ENCODE measurements at places on chromosomes 4 and X.

GRCh38 chr4:127660284-127660885 is 27.6 kb downstream of the INTU start:
- no peak for DNase-seq

GRCh38 chrX:13520351-13520750 is 49.0 kb upstream of the EGFL6 start:
- DNase-seq, result no peak

GRCh38 chr4:74364652-74365491 is at the start of gene EREG:
EREG (plus strand) TSS chr4:74365145; CDS start chr4:74365309, 164 bp downstream.
- no peak for DNase-seq

DNA sequence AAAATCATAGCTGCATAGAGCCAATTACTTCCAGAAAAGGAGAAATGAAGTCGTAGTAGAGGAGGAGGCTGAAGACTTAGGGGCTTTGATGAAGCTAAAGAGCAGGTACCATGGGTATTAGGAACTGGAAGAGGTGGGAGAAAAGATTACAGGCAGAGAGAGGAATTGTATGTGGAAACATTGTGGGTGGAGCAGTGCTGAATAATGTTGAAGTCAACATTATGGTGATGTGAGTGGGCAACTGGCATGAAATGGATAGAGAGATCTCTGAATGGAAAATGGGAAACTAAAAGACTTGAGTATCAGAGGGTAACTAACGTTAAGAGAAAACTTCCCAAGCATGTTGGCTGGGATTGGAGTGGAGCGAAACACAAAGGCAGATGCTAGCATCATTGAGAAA is 92.5 kb downstream of the AREG start:
- no peak for DNase-seq

- DNase-seq, result no peak
Measured at GRCh38 chrX:150517303-150517910, 51.0 kb upstream of the MTM1 start.

DNA sequence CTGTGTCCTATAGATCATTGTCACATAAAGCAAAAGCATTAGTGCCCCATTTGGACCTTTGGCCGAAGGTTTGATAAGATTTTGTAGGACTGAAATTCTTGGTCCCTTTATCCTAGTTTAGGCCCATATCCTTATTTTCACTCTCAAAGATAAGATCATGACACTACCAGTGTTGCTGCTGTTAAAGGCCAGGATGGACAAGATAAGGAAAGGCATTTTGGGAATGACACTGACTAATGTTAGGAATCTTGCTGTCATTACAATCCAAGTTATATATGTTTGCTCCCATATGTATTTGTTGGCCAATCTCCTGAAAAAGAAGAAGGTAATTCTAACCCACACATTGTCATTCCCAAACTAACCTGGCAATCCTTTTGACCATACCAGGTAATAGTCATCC is 101.3 kb upstream of the VAMP7 start:
- no peak for DNase-seq

DNA sequence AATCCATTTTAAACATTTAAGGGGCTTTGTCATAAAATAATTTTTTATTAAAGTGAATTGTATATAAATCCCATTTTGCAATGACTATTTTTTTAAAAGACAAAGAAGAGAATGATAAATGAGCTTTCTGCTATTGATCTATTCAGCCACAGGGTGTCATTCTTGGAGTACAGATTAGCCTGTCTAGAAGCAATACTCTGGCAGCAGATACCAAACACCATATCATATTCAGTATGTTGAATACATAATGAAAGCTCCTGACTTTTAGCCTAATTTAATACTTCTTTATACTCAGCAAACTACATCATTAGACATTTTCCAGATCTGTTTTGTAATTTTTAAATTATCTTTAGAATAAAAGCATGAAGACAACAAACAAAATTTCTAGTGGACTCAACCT is 496.3 kb downstream of the PDGFC start:
- no peak for DNase-seq

- no peak for DNase-seq
Measured at GRCh38 chr4:59689149-59689548, 1511.0 kb upstream of the ADGRL3 start.

Measured in activated T-cell treated with anti-CD3 and anti-CD28 coated beads for 1 hour (primary cell).